H4 (cell line): ENCODE measurements at places on chromosomes 1 and 21. TPM values are rescaled to one million over a fixed set of nuclear protein-coding genes. Genes with fewer than 3 reads are reported as not detected.

CAMK2N1 gene
- 3.6 and 4.0 TPM in 2 replicates for total RNA-seq

ST6GALNAC3 gene
- 4.6 and 11.4 TPM in 2 replicates for total RNA-seq

ANKRD35 gene
- not detected in 2 replicates for total RNA-seq

COL11A1 gene
- total RNA-seq: 0.47 and 12.0 TPM in 2 replicates

APCS gene
- not detected in 2 replicates for total RNA-seq

PEAR1 gene
- not detected in 2 replicates for total RNA-seq

CD1C gene
- total RNA-seq: not detected in 2 replicates

BCL2L15 gene
- total RNA-seq: not detected in 2 replicates

SLC2A5 gene
- total RNA-seq: 0.47 and 1.7 TPM in 2 replicates

L1TD1 gene
- total RNA-seq: not detected in 2 replicates

PLPPR4 gene
- 0.21 and 0.35 TPM in 2 replicates for total RNA-seq

PLD5 gene
- 0.02 TPM in 1 of 2 replicates, not detected in the other for total RNA-seq

DPT gene
- total RNA-seq: 0.15 TPM in 1 of 2 replicates, not detected in the other

TFF2 gene
- not detected in 2 replicates for total RNA-seq

CLCA2 gene
- 0.06 and 0.16 TPM in 2 replicates for total RNA-seq

DNA sequence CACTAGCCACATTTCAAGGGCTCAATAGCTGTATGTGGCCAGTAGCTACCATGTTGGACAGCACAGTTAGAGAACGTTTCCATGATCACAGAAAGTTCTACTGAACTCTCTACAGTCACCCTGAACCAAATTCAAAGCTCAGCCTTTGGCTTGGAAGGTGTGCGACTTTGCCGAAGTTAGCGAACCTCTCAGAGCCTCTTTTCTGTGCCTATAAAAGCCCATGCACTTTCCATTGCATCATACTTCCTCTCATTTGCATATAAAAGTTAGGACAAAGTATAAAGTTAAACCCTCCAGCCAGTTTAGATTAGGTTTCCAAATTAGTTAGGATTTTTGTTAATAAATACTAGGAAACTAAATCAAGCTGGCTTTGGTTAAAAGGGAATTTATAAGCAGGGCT is 4.7 kb upstream of the SLC1A7 start:
- no peak for DNase-seq

GRCh38 chr21:39472786-39473185 is 21.0 kb downstream of the SH3BGR start:
- no peak for DNase-seq

DNA sequence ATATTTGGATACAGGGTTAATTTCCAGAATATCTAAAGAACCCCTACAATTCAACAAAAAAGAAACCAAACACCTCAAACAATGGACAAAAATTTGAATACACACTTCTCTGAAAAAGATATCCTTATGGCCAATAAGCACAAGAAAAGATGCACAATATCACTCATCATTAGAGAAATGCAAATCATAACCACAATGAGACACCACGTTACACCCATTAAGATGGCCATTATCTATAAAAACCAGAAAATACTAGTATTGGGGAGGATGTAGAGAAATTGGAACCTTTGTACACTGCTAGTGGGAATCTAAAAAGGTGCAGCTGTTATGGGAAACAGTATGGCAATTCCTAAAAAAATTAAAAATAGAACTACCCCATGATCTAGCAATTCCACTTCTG is 4.9 kb downstream of the ADAM30 start:
- no peak for DNase-seq

- DNase-seq: no peak
Measured at GRCh38 chr1:161849518-161849917, 83.4 kb downstream of the ATF6 start.

- peak; percentile 25 for DNase-seq
Measured at GRCh38 chr1:30877205-30877912, 31.2 kb downstream of the SDC3 start.

DNA sequence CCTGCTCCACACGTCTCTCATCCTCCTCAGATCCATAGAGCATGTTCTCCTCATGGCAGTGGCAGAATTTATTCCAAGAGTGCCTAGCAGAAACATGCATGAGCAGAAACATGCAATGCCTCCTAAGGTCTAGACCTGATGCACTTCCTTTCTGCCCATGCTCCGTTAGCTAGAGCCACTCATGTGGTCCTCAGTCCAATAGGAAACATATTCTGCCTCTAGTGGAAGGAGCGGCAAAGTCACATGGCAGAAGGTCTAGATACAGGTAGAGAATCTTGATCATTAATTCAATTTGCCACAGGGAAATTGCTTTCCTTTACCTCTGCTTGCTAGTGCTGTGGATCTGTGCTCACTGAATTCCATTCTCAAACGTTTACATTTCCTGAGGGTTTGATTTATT is 130.4 kb downstream of the KIF26B start:
- no peak for DNase-seq

DNA sequence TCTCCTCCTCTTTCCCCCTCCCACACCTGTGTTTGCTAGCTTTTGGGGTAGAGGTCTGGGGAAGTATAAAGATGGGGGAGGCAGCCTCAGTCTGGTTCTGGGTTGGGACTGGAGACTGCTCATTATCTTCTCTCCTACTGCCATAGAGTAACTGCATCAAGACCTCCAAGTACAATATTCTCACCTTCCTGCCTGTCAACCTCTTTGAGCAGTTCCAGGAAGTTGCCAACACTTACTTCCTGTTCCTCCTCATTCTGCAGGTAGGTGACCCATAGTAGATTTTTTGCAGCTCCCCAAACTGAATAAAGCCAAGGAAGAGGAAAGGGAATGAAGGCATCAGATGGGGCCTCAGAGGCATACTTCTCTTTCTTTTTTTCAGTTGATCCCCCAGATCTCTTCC is 5.3 kb downstream of the ATP8B2 start:
- DNase-seq: no peak

DNA sequence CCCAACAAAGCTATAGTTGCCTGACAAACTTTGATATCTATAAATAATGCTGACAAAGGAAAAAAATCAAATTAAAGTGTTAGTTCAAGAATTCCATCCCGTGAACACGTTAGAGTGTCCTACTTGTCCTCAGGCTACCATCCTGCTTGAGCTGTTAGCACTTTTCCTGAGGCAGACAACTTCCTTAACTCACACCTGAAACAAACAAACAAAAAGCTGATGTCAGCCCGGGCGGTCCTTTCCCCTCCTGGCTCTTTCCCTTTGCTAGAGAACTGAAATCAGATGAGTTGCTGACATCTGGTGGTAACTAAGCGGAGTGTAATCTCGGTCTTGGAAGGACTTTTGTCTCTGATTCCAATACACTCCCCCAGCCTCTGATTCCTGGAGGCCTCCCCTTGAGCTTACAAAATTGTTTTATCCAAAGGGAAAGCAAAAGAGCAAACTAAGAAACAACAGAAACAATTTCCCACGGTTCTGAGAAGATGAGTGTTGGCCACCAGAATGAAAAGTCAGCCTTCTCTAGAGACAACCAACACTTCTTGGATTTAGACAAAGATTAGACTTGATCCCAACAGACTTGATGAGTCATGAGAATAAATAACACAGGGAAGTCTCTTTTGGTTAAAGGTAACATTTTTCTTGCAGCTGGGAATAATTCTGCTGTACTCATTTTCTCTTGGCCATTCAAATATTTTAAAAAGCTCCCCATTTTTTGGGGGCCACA is 135.4 kb downstream of the PROX1 start:
- DNase-seq: peak; percentile 77

DNA sequence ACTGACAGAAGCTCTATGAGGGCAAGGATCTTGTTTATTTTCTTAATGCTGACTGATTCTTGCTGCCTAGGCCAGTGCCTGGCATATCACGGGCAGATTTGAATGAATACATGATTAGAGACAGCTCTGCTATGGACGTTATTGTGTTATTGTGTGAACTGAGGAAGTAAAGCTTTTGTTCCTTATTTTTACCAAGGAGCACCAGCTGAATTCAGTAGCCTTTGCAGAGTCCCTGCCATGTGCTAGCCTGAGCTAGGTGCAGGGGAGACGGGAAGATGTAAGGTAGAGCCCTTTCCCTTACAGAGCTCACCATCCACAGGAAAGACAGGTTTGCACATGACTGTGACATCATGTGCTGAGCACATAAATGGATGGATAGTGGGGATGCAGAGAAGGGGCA is 36.0 kb upstream of the SCMH1 start:
- no peak for DNase-seq

GRCh38 chr1:230696722-230697437 is 17.0 kb downstream of the AGT start:
- DNase-seq: no peak

GRCh38 chr1:54742282-54742681 is 22.0 kb downstream of the PARS2 start:
- DNase-seq: no peak

DNA sequence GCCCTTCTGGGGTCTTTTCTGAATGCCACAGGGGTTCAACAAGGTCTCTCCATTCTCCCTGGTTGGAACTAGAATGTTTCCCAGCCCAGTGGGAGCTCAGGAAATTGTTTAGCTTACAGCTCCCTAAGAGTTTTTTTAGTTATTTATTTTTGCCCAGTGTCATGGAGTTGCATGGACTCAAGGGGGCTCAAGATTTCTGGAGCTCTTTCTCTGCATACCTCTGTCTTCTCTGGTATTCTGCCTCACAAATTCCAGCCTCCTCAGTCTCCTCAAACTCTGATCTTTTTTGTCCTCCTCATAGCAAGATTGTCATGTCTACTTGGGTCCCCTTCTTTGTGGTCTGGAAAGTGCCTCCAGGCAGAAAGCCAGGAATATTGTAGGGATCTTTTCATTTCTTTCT is 15.9 kb upstream of the PPP2R5A start:
- no peak for DNase-seq

DNA sequence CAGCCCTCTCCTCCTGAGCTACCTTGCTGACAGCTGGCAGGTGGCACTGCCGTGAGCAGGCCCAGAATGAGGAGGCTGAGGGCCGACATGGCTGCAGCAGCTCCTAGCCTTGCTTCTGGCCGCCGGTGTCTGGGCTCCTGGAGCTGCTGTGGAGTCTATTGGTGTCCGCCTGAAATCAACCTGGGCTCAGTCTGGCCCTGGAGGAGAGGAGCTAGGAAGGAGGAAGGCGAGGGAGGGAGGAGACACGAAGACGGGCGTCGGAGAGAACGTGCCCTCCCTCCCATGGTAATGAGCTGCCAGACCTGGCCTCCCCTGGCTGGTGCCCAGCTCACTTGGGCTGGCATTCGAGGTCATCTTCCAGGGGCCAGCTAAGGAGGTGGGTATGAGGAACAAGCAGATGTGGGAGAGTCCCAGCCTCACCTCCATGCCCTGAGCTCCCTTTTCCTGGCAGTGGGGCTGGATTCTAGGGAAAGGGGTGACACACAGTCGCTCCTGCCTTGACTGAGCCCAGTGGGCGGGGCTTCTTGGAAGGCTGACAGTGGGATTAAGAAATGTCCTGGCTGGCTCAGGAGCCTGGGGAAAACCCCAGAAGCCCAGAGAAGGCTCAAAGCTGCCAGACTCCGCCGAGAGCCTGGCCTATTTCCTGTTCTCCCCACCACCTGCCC is at the start of gene PDZK1IP1:
Gene PDZK1IP1 (minus strand): TSS at position 193 of the 665 bp plus-strand sequence. CDS start 104 bp downstream, at position 89.
- no peak for DNase-seq

DNA sequence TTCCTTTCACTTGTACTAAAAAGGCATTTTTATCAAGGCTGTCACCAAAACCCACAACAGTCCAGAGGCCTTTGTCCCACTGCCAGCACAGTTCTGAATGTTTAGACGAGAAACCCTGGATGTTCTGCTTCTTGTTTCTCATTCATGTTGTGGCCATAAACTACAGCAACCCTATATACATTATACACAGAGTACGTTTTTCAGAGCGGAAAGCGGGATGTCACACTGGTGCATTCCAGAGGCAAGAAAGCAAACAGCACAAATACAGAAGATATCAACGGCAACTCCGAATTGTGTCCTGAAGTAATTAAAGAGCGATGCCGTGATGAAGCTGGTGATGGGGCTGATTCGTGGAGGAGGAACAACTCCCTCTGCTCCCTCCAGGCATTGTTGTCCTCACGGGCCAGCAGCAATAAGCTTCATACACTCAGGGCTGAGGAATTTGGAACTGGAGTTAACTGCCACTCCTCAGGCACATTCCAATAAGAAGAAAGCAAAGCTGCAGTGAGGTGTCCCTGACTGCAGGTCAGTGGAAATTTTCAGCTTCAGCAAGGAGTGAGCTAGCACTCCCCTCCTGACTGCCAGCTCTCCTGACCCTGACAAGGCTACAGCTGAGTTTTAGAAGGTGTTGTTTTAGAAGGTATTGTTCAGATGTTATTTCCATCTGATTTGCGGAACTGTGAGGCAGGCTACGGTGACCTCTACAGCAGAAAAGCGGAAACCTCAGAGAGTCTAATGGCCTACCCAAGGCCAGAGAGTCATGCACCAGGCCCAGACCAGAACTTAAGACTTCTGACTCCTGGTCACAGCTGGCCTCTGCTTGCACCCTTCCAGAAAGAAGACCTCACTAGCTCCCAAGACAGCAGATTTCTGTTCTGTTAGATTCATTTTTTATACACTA is 149.0 kb downstream of the TGFBR3 start:
- DNase-seq: peak; percentile 74

DNA sequence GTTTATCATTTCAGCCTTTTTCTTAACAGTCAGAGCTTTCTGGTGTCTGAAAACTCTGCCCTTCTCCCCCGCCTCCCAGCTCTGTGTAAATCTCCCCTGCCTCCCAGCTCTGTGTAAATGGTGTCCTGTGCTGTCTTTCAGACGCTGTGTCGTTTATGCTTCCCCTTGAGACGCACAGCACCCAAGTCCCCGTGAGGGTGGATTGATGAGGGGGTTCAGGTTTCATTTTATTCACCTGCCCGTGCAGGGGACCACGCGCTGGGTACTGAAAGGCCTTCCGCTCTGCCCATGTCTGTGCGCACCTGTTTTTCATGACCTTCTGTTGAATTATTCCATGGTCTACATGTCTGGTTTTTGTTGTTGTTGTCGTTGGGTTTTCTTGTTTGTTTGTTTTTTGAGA is 108.2 kb upstream of the COL6A1 start:
- DNase-seq: no peak

GRCh38 chr1:4674676-4675075 is 20.3 kb downstream of the AJAP1 start:
- DNase-seq: no peak

DNA sequence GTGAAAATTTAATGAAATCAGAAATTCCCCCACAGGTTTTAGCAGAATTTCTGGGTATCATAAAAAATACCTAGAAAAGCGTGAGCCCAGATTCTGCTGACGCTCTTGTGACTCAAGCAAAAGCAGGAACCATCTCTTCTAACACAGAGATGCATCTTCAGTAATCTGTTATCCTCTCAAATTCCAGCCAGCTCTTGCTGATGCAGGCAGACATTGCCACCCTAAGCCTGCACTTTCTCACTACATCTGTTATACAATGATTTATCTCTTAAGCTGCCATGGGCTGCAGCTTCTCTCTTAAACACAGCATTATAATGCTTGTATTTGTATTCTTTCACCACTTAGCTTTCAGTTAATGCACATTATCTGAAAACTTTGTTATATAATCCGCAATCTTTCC is 113.0 kb upstream of the RGS1 start:
- no peak for DNase-seq

GRCh38 chr1:67691712-67692111 is 6.7 kb downstream of the GADD45A start:
- DNase-seq: no peak
